ENCODE measurements at places on chromosomes 7 and 10.

- no peak for DNase-seq
Measured at GRCh38 chr10:50595785-50596184, 28.0 kb downstream of the SGMS1 start.

DNA sequence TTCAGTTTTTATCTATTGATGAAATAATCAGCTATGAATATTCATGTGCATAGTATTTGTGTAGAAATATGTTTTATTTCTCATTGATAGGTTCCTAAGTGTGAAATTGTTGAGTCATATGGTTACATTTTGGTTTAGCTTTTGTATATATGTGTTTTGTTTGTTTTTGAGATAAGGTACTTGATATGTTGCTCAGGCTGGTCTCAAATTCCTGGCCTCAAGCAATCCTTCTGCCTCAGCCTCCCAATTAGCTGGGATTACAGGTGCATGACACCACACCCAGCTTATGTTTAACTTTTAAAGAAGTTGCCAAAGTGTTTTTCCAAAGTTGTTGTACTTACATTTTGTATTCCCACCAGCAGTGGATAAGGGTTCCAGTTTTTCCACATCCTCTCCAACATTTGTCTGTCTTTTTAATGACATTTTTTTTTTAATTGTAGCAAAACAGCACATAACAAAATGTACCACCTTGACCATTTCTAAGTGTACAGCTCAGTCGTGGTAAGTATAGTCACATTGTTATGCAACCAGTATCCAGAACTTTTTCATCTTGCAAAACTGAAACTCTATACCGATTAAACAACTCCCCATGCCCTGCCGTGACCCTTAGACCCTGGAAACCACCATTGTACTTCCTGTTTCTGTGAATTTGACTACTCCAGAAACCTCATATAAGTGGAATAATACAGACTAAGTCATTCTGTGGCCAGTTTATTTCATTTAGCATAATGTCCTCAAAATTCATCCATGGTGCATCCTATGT lies 12.6 kb upstream of the UBE2D1 start:
- DNase-seq = no peak

DNA sequence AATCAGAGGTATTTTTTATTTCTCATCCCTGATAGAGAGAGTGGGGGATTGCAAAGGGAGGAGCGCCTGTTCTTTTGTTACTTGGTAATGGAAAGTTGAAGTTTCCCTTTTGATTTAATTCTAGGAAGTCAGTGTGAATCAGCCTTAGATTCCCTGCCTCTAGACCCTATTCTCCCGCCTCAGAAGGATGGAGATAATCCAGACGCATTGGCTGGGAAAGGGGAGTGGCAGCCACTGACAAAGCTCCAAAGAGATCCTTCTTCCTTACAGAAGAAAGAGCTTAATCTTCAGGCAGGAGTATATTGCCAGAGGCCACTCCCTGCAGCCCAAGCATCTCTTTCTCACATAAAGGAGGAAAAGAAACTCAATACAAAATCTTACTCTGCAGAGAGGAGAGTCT lies 122.3 kb upstream of the GALNT17 start:
- no peak for DNase-seq

DNA sequence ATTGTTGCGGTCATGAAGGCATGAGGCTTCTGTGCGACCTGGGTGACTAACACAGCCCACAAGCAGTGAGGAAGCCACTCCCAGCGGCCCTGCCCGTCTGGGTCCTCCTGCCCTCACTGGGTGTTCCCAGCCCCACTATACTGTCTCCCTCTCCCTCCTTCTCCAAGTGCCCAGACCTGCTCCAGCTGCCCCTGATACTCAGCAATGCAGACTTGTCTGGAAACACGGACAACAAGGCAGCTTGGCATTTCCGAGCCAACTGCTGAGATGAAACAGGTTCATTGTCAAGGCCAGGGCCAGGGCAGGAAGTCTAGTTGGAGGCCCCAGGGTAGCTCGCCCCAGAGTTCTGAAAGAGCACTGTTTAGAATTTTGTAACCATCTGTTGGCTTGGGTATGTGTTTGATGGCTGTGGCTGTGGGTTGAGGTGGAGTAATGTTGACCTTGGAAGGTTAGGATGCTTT lies 95.7 kb downstream of the RBM20 start:
- DNase-seq = no peak

DNA sequence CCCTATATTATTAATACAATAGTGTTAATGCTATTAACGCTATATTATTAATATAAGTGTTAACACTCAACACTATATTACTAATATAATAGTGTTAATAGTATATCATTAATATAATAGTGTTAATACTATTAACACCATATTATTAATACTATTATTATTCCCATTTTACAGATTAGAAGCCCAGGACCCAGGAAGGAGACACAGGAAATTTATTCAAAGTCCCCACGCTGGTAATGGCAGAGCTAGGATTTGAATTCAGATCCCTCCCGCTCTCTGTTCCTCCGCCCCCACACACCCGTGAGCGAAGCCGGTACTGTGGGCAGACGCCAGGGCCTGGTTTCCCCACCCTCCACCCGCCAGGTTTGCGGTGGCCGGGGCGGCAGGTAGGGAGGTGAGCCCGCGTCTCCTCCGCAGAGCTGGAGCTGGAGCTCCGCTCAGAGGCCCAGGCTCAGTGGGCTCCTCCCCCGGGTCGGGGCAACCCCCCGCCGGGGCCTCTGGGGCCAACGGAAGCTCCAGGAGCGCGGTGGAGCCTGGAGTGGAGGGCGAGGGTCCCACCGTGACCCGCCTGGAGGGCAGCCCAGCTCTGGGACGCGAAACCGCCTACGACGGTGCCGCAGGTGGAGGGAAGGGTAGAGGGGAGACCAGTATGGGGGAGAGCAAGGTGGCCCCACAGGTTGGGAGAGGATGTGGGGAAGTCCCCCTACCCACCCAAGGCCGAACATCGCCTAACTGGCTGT lies at the start of gene TMEM225B:
TMEM225B (plus strand) TSS at position 506 of the 740 bp plus-strand sequence. CDS start 6,122 bp downstream, outside the sequence.
- no peak for DNase-seq

GRCh38 chr7:134779741-134780065 lies 269 bp downstream of the CALD1 start:
- no peak for DNase-seq

DNA sequence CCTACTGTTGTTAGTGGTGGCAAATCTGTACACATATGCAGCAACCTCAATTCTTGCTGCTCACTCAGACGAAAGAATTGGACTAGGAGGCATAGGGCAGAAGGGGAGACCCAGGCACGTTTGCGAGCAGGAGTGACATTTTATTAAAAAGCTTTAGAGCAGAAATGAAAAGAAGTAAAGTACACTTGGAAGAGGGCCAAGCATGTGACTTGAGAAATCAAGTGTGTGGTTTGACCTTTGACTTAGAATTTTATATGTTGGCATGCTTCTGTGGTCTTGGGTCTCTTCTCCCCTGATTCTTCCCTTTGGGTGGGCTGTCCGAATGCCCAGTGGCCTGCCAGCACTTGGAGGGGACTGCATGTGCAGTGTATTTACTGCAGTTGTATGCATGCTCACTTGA lies 205.5 kb upstream of the SEMA3D start:
- no peak for DNase-seq

DNA sequence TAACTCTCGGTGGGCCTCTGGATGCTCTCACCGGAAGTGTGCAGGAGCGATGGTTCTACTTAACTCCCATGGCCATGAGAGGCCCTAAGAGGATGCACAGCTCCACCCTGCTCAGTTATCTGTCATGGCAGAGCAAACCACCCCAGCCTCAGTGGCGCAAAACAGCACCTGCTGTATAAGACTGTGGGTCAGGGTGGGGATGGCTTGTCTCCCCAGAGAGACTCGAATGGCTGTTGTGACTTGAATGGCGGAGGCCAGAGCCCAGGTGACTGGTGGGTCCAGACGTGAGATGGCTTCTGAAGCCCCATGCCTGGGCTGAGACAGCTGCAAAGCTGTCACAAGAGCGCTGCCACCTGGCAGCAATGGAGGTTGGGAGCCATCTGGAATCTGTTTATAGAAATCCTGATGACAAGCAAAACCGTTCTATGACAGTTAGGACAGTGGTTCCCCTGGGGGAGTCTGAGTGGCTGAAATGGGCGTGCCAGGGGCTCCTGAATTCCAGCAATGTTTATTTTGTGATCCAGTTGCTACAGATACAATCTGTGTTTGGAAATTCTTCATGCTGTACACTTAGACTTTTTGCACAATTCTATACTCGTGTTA lies 490.5 kb downstream of the TCERG1L start:
- DNase-seq = no peak

DNA sequence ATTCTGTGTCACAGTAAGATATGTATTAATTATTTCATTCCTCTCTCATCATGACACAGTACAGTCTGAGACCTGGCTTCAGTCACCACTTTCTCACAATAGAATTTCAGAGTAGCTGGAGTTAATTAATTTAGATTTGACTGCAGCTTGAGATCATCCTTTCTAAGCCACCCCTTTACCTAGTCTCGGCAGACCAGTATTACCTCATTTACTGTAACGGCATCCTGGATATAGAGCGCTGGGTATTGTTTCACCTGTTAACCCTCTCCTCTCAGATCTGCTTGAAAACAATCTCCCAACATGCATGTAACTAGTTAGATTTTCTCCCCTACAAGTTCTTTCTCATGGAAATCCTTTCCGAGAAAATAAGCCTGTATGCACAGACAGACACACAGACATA lies 1057.5 kb downstream of the GATA3 start:
- no peak for DNase-seq

- DNase-seq = no peak
Measured at GRCh38 chr10:113916053-113916452, 61.6 kb downstream of the NHLRC2 start.

DNA sequence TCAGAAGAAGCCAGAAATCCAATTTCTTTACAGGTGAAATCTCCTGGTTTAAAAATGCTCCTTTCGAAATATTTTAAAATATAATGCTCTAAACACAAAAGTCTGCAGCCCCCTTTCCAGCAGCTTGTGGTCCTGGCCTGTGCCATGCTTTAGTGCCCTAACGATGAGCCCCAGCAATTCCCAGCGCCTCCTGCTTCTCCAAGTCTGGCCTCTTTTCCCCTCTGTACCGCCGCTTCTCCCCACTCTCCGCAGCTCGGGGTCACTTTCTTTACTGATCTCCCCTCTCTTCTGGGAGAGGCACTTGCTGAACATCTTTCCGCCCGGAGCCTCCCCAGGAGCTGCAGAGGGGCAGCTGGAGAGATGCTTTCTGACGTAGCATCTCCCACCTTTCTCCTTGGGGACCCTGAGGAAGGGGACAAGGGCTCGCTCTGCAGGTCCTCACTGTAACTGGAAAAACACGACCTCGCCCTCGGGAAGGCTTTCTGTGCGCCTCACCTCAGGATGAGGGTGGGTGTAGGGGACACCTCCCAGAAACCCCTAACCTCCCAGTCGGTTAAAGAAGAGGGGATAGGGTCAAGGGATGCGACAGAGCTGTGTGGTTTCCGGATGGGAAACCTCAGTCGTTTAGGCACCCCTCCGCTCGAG lies 565 bp upstream of the INA start:
- DNase-seq = no peak

DNA sequence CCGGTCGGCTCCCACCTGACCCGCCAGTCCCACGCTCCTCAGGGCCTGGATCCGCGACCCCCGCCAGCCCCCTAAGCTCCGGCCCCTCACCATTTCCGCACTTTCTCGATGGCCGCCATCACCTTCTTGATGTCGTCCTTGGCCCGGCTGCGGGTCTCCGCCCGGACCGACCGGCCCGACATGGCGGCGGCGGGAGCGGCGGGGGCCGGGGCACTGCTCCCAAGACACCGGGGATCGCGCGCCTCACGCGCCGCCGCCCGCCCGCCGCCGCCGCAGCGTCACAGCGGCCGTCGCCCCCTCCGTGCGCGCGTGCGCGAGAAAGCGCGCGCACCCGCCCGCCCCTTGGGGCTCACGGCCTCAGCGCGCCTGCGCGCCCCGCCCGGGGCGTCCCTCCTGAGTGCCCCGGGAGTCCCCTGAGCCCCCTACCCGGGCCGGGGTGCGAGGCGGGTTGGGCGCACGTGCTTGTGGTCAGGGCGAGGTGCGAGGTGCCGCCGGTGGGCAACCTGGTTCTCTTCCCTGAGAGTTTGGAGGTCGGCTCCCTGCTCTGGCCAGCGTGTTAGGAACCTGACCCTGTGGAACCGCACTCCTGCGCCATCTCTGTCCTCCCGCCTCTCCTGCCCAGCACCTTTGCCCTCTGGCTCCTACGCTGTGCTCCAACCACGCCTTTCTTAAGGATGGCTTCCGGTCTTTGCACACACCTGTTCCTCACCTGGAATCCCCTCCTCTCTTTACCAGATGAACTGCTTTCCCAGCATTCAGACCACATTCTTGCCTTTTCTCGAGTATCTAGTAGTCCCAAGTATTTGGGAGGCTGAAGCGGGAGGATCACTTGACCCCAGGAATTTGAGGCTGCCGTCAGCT lies at the start of gene BCL7B:
BCL7B (minus strand) TSS at position 294 of the 861 bp plus-strand sequence; CDS start at position 182, 112 bp downstream.
- peak; percentile 70 for DNase-seq

GRCh38 chr10:107081644-107082043 lies 82.9 kb downstream of the SORCS1 start:
- DNase-seq = no peak

DNA sequence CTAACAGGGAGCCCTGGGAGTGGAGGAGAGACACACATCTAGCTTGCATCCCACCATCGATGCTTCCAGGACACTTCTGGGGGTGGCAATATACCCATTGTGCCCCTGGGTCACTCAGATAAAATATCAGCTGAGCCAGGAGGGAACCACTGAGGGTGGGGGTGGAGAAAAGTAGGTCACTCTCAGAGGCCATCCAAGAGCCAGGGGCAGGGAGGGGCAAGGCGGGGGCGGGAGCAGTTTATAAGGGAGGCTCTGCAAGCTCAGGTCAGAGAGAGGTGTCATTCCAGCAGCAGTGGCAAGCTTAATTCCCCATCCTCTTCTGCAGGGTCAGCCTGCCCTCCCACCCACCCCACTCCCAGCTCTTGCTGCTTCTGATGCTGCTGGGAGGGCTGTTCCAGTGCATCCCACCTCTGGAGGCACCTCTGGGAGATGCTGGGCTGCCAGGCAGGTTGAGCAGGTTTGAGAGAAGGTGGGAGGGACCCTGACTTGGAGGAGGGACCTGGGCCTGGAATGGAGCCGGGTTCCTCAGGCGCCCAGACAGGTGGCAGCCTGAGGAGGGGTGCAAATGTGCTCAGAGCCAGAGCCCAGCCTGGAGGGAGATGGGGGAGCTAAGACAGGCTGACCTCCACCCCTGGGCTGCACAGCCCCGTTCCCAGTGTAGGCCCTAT lies 20.1 kb upstream of the TLX1 start:
- no peak for DNase-seq

DNA sequence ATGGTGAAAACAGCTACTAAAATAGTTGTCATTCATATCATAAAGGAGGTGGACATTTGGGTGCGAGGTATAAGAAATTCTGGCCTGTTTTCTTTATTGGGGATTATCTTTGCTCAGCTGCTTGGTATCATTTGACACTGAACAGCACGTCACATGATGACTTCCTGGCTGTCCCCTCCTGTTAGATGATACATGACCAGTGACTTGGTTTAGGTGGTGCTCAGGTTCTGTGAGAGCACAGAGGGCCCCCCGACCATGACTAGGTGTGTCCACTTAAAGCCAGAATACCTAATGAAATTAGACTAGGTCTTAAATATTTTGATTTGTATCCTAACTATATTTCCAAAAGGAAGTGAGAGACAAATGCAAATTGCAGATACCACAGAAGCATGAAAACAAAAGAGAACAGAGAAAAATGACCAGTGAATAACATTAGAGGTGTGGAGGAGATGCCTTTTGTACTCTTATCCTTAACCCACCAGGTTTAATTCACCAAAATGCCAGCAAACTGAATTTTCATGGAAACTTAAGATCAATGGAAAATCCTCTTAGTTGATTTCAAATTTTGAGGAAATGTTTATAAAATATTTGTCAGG lies 50.6 kb upstream of the GJD4 start:
- no peak for DNase-seq

Data from fibroblast of skin of abdomen (primary cell).